ENCODE measurements at places on chromosomes 7 and 10.

- DNase-seq: no peak
Measured at GRCh38 chr7:32921896-32922295, 30.3 kb upstream of the KBTBD2 start.

DNA sequence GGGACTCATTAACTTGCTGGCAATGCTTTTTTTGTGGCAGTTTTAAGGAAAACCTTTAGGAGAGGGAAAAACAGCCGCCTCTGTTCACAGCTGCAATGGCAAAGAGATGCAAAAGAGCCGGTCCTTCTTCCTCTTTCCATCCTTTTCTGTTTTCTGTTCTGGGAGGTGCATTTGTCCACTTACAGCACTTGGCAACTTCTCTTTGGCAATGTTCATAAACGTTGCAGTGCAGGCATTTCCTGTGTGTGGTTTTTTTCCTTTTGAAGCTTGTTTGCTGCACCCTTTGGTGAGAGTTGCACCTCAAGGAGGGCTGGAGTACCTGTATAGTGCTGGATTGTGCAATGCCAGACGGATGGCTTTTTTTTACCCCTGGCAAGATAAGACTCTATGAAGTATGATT lies 53.9 kb upstream of the HABP2 start:
- DNase-seq: no peak

- DNase-seq: no peak
Measured at GRCh38 chr10:132611026-132611910, 73.7 kb downstream of the INPP5A start.

DNA sequence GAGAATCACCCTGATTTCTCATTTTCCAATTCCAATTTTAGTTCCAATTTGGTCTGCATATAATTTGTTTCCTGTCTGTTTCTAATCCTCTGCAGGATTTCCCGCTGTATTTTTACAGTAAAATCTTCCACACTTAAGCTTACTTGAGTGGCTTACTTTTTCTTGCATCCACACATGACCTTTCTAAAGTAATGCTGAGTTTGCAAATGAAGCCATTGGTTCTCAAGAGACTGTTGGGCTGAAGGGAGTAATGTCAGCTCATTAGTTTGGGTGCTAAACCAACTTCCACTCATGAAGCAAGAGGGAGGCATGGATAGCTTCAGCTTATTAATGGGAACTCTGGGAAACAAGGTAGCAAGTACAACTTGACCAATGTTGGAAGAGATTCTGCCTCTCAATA lies 146.4 kb downstream of the SNX10 start:
- no peak for DNase-seq

GRCh38 chr7:107579554-107579884 lies 527 bp upstream of the BCAP29 start:
- DNase-seq: no peak

- DNase-seq: no peak
Measured at GRCh38 chr7:95303013-95303905, 21.1 kb downstream of the PON1 start.

DNA sequence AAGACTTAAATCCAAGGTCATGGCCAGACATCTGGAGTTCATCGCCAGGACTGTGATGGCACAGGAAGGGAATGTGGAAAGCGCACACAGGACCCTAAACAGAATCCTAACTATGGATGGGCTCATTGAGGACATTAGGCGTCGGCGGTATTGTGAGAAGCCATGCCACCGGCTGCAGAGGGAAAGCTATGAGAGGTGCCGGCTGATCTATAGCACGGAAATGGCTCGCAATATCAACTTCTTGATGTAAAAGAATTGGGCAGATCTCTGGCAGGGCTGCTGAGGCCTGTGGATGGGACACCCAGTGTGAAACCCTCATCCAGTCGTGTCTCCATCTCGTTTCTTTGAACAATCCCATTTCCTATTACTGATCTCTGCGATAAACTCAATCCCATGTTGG lies 6.3 kb upstream of the CTBP2 start:
- DNase-seq: no peak

DNA sequence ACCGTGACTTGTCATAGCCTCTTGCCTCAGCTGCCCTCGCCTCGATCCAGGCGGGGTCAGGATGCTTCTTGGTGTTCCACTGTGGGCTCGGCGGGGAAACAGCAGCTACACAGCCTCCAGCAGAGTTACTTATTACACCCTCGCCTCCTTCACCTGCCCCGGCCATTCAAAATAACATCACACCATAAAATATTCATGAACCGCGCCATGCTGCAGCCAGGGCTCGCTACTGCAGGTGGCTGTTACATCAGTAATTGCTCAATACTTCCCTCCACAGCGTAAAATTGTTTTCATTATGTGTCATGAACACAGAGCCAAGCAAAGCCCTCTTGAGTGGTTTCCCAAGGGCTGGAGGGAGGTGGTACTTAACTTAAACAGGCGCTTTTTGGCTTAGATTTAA lies 241.5 kb upstream of the SP8 start:
- no peak for DNase-seq

- no peak for DNase-seq
Measured at GRCh38 chr7:24783698-24784097, 26.4 kb upstream of the GSDME start.

GRCh38 chr10:4256971-4257370 lies 472.0 kb upstream of the KLF6 start:
- DNase-seq: no peak

GRCh38 chr10:69957241-69957885 lies 95.3 kb upstream of the MACROH2A2 start:
- no peak for DNase-seq

DNA sequence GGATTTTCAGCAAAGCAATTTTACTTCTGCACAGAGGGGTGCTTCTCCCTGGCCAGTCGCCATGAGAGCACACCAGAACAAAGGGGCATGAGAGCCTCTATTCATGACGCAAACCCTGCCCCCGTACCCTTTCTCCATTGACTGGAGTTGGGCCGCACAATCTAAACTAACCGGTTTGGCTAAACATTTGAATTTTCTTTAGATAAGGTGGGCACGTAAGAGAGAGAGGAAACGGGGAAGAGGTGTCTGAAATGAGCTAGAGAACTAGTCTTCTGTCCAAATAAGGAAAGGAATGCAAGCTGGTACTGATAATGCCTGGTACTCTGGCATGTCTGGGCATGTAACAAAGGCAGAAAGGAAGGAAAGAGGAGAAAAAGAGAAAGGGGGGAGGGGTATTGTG lies 13.2 kb upstream of the SCIN start:
- no peak for DNase-seq

DNA sequence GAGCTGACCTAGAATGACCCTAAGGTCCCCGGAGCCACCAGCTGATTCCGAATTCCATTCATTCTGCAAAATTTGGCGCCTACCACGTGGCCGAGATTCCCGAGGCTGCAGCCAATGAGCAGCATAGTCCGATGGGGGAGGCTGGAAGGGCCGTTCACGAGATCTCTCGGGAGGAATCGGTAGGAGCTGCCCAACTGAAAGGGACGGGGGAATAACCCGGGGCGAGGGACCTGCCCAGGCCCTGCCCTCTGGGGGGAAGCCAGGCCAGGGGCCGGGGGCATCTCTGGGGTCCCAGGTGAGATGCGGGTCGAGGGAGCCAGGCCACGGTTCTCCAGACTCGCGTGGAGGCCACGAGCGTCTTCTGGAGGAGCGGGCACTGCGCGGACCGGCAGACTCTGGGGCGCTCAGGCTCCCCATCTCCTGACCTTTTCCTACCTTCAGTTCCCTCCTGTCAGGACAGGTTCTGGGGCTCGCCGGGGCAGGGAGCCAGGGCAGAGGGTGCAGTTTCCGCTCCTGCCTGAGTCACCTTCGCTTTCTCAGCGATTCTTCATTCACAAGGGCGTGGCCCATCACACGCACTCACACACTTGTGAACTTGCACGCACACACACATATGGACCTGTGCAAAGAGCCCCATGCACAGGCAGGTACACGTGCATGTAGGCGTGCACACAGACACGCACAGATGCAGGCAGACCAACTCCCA lies 173.4 kb downstream of the RNF216 start:
- DNase-seq: no peak

DNA sequence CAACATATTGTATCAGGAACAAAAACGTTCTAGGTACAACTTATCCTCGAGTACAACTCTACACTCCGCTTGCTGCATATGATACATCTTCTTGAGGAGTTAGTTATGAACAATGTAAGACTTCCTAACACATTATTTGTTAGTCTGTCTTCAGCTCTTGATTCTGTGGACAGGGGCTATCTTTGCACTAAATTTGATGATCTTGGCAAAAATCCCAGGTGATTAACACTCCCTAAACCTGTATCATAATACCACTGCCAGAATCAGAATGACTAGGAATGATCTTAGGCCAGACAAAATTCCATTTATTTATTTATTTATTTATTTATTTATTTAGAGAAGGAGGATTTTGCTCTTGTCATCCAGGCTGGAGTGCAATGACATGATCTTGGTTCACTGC lies 108.7 kb upstream of the AUTS2 start:
- DNase-seq: no peak

- DNase-seq: no peak
Measured at GRCh38 chr7:12643644-12644043, 43.8 kb upstream of the ARL4A start.

- DNase-seq: no peak
Measured at GRCh38 chr7:28330384-28331070, 81.8 kb upstream of the CREB5 start.

GRCh38 chr10:124043310-124044142 lies 49.9 kb downstream of the CHST15 start:
- DNase-seq: no peak

DNA sequence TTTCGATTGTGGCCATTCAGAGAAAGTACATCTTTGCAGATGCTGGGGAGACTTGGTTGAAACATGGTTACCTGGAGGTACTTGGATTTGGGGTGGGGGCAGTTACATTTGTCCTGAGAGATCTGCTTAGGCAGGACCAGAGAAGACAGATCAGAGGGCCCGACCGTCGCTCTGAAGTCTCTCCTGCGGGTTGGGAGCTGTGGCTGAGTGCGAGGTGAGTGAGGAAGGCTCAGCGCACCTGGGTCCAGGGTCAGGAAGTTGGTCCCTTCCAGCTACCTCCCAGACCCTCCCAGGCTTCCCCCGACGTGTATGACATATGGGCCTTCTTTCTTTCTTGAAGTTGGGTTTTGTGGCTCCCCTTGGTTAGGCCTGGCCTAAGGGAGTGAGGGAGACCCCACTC lies 56.3 kb downstream of the LHPP start:
- no peak for DNase-seq

GRCh38 chr10:128850647-128851046 lies 616.4 kb upstream of the MGMT start:
- no peak for DNase-seq

- DNase-seq: no peak
Measured at GRCh38 chr10:79350407-79351154, 3.3 kb downstream of the PPIF start.

GRCh38 chr7:146053492-146053891 lies 63.1 kb upstream of the CNTNAP2 start:
- DNase-seq: no peak
